ENCODE measurements at places on chromosomes 1 and 21. TPM values are rescaled to one million over a fixed set of nuclear protein-coding genes. Genes with fewer than 3 reads are reported as not detected.

The F13B gene
- not detected for total RNA-seq

DNA sequence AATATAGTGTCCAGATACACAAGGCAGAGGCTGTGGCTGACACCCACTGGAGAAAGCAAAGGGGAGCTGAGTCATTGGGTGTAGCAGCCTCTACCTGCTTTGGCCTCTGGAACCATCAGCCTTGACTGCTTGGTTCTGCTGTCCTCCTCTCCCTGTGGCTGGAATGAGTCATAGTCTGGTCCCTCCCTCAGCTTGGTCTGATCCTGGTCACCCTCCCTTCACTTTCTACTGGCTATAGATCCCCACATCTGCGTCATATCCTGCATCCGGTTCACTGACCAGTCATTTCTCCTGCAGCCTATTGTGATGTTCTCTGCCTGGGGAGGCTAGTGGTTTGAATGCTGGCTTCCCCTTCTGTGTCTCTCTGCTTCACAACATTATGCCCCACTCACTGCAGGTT is 372.8 kb upstream of the DAB1 start:
- no peak for DNase-seq

The RAB3B gene
- total RNA-seq = 7.7 TPM

DNA sequence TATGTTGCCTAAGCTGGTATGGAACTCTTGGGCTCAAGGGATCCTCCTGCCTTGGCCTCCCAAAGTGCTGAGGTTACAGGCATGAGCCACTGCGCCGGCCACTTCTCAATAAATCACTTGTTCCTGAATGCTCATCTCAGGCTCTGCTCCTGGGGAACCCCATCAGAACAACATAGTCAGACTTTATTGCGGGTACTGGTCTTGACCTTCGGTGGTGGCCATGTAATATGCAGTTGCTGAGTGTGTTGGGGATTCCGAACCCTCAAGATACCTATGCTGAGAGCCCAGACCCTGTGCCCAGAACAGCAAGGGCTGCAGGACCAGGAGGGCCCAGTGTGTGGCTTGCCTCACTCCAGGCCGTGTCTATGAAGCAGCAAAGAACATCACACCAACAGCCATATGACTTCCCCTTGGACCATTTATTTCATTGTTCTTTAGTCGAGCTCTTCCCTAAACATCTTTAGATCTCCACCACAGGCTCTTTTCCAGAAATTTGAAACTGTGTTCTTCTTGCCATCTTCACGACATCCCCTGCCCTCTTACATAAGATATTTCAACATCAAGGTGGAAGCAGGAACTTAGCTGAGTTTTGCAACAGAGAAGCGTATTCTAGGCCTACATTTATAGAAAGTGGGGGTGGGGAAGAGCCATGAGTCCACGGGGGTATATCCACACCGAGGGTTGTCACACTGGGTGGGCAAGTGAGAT is 12.7 kb upstream of the SDHB start:
- DNase-seq = no peak

The FMO4 gene
- 0.82 TPM for total RNA-seq

DNA sequence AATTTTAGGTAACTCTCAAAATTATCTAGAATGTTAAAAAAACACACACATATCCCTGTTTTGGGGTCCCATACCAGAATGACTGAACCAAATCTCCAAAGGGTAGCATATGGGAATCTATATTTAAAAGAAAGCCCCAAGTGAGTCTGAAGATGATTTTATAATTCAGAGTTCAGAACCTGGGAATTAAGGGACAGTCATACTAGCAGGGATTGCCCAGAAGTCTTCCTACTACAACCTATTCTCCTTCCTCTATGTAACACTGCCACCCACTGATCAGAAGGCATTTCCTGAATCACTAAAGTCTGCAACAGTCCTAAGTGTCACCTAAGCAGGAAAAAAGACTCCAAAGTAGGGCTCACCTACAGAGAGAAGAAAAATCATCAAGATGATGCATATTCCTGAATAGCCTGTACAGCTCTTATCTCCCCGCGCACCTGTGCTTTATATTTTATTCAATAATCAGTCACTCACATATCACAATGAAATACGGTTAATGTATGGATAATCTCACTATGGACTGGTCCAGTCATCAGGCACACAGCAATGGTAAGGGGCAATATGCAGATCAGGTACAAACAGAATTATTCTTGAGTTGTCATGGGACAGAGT is 4.9 kb downstream of the RGS1 start:
- no peak for DNase-seq

DNA sequence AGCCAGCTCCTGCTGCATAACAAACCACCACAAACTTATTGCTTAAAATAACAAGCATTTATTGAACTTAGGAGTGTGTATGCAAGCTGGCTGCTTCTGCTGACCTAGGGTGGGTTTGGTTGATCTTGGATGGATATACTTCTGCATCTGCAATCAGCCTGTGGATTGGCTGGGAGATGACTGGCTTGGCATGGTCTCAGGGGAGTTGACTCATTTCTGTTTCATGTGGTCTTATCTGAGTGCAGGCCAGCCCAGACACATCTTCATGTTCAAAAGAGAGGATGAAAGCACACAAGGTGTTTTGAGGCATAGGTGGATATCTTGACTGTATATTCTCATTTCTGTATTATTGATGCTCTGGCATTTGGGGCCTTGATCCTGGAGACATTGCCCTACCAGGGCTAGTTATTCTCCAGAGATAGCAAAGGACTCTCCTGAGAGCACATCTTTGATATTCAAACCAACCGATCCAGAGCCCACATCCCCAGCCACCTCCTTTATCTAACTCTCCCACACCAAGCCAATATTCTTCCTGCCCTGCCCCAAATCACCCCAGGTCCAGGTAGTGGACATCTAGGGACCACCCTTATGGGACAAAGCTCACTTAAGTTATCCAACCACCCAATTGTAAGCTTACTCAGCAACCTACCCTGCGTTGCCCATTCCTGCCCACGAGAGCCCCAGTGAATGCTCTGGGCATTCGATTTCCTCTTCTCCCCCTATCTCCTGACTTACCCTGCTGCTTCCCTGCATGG is 350.8 kb downstream of the PTPRU start:
- no peak for DNase-seq

DNA sequence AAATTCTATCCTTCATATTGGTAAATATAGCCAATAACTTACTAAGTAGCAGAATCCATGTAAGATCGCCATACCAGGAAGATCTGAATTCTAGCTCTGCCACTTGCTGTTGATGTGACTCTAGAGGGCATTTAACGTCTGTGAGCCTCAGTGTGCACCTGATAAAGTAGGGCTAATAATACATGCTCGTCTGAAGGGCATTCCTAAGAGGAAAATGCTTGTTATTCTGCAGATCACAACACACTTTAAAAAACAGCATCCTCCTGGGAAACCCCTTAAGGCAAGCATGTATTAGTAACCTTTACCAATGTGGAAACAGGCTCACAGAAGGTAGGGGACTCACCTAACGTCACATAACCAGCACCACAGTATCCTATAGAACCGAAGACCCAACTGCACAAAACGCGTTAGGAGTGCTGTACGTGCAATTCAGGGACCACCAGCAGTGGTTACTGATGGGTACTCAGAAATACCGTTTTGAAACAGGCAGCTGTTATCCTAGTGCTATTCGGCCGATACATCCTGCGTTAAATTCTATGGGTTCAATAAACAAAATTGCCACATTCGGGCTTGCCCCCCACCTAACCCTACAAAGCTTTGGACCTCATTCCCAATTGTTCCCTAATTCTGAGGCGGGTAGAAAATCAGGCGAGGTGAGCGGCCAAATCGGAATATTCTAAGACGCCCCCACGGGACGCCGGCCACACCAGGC is 758 bp downstream of the DEPDC1 start:
- DNase-seq = no peak

The FCGR1A gene
- 3.3 TPM for total RNA-seq

The KRTAP20-4 gene
- total RNA-seq = not detected

DNA sequence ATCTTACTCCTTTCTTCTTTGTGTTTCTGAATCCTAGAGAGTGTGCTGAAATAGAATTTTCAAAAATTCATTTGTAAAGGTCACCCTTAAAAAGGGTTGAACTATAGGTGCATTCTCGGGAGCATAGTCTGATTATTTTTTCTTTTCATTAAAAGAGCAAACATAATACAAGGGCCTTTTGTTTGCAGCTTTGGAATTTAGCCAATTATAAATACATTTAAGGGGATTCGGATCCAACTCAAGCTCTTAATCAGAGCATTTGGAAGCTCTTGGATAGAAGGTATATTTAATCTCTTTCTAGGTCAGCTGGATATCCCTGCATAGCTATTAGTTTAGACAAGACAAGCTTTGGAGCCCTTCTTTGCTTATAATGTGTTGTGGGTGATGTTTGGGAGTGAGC is 321.7 kb downstream of the HHAT start:
- no peak for DNase-seq

- DNase-seq = no peak
Measured at GRCh38 chr1:205124726-205125125, 2.9 kb upstream of the RBBP5 start.

GRCh38 chr1:204465546-204466415 is 28.8 kb downstream of the PIK3C2B start:
- DNase-seq = no peak

- DNase-seq = no peak
Measured at GRCh38 chr1:206713070-206713469, 28.4 kb downstream of the MAPKAPK2 start.

DNA sequence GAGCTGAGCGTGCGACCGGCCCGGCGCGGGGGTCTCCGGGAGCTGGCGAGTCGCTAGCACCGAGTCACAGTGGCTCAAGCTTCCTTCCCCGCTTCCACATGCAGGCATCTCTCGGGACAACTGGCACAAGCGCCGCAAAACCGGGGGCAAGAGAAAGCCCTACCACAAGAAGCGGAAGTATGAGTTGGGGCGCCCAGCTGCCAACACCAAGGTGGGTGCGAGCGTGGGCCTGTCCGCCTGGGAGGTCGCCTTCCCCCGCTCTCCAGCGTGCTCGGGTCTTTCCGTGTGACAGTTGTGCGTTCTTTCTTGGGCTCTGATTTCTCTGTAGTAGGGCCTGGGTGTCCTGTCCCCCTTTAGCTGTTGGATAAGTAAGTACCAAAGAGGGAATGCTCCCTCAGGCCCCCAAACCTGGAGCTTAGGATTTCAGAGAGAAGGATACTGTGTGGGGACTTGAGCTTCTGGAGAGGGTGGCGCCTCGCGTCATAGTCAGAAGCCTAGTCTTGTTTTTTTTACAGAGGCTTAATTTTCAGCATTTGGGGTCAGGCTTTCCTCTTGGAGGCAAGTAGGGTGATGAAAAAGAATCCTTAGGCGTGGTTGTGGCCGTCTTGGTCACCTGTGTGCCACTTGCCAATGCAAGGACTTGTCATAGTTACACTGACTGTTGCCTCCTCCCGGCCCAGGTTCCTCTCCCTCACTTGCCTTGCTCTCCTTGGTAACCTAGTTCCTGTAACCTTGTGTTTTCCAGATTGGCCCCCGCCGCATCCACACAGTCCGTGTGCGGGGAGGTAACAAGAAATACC is 790 bp downstream of the RPS8 start:
- no peak for DNase-seq

The LEMD1 gene
- total RNA-seq = 2.4 TPM

- DNase-seq = no peak
Measured at GRCh38 chr21:42503711-42504110, 7.7 kb upstream of the RSPH1 start.

DNA sequence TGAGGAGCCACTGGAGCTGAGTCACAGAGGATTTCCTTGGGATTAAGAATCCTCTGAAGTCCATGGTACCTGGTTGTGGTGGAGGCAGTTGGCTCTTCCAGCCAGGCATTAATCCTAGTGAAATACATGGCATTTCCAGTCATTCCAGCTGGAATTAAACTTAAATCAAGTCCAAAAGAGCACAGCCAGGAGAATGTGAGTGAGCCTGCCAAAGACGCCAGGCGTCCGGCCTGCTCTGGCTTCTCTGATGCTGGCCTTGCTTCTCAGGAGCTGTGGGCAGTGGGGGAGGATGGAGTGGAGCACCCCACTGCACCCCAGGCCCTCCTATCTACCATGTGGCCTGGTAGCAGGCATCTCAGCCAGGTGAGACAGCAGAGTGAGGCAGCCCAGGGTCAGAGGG is 23.4 kb upstream of the TENT5C start:
- DNase-seq = no peak

The ADAMTS5 gene
- 1.6 TPM for total RNA-seq
